ENCODE measurements at places on chromosomes 2 and 18. TPM values are rescaled to one million over a fixed set of nuclear protein-coding genes. Genes with fewer than 3 reads are reported as not detected.

The OSBPL1A gene
- total RNA-seq = 9.9 TPM

The EGR4 gene
- total RNA-seq = 0.28 TPM

The EFEMP1 gene
- total RNA-seq = 41.0 TPM

The DOK6 gene
- total RNA-seq = not detected

Data from A549 treated with CpdA at 1 μM for 4 hours (cell line).